ENCODE measurements at places on chromosomes 1 and 21.
A peak's percentile ranks its signal among the peaks of the same experiment; 100 is the strongest.

- no peak for DNase-seq
These were observed 183.2 kb upstream of the HMCN1 start for GRCh38 chr1:185551008-185551407.

DNA sequence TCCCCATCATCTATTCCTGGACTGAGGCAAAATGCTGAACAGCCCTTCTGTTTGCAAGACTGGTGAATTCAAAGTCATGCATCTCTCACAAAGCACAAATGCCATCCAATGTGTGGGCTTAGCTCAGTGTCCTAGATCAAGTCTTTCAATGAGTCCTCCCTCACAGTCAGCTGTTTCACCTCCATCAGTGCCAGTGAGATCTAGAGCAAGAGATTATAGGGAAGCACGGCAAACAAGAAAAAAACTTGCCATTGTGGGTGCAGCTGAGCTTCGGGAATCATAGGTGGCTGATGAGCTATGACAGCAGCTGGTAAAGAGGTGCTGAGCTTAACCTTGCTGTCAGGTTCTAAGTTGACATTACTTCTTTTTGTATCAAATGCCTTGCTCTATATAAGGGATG, 130.2 kb downstream of the LMX1A start:
- no peak for DNase-seq

GRCh38 chr1:43902058-43902831, 31.4 kb upstream of the ARTN start:
- no peak for DNase-seq

DNA sequence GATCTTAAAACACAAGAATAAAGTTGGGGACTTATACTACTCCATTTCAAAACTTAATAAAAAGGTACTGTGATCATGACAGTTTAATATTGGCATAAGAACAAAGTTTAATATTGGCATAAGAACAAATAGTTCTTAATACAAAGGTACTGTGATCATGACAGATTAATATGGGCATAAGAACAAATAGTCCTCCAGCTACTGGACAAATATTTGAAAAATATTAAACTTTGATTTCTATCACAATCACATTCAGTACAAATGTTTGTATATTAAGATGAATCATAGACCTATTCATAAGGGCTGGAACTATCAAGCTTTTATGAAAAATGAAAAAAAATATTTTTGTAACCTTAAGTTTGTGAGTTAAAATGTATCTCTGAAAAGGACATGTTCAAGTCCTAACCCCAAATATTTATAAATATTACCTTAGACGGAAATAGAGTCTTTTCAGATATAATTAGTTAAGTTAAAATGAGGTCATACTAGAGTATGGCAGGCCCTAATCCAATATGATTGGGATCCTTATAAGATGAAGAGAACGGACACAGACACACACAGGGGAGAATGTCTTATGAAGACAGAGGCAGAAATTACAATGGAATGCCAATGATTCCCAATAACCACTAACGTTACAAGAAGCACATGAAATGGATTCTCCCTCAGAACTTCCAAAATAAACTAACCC, 79.1 kb upstream of the RGS1 start:
- no peak for DNase-seq

DNA sequence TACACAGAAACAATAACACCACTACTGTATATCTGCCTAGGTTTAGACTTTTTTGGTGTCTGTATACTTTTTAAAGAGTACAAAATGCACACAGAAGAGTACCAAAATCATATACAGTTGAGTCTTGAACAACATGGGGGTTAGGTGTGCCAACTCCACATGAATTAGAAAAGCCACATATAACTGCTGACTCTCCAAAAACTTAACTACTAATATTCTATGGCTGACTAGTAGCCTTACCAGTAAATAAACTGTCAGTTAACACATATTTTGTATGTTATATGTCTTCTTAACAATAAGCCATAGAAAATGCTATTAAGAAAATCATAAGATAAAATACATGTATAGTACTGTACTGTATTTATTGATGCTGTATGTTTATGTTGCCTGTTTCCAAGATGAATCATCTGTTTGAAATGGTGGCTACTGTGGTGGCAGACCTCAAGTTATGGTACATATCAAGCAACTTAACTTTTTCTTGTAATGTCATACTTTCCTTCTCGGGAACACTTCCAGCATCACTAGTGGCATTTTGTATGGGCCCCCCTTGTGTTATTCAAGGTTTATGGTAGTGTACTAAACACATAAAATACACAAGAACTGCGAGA, 71.2 kb downstream of the LHX4 start:
- peak; percentile 22 for DNase-seq

DNA sequence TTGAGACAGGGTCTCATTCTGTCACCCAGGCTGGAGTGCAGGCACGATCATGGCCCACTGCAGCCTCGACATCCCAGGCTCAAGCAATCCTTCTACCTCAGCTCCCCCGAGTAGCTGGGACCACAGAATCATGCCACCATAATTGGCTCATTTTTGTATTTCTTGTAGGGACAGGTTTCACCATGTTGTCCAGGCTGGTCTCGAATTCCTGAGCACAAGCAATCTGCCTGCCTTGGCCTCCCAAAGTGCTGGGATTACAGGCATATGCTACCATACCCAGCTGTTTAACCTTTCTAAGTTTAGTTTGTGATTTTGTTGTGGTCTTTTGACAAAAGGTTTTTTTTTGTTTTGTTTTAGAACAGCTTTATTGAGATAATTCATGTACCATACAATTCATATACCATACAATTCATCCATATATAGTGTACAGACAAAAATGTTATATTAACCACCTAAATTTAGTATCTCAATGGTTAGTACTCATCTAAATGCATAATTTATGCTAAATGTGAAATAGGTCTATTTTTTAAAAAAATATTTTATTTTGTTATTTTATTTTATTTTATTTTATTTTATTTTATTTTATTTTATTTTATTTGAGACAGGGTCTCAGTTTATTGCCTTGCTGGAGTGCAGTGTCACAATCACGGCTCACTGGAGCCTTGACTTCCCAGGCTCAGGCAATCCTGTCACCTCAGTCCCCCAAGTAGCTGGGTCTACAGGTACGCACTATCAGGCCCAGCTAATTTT, 8.9 kb downstream of the ZMPSTE24 start:
- DNase-seq, result no peak

- DNase-seq, result no peak
These were observed 9.9 kb upstream of the RSRP1 start for GRCh38 chr1:25257196-25257595.

GRCh38 chr1:89906088-89906487, 85.3 kb downstream of the LRRC8D start:
- DNase-seq, result no peak

- no peak for DNase-seq
These were observed 40.3 kb upstream of the SPOCD1 start for GRCh38 chr1:31856140-31856539.

GRCh38 chr1:47785561-47786271, 211.5 kb downstream of the TRABD2B start:
- no peak for DNase-seq

- DNase-seq, result no peak
These were observed 66.7 kb downstream of the LBR start for GRCh38 chr1:225361176-225361575.

GRCh38 chr1:181151378-181152326, 63.2 kb downstream of the IER5 start:
- peak; percentile 45 for DNase-seq

- no peak for DNase-seq
These were observed 1.8 kb upstream of the ERG start for GRCh38 chr21:38500073-38500472.

- DNase-seq, result peak; percentile 40
These were observed 50.3 kb downstream of the LEPR start for GRCh38 chr1:65470766-65471165.

DNA sequence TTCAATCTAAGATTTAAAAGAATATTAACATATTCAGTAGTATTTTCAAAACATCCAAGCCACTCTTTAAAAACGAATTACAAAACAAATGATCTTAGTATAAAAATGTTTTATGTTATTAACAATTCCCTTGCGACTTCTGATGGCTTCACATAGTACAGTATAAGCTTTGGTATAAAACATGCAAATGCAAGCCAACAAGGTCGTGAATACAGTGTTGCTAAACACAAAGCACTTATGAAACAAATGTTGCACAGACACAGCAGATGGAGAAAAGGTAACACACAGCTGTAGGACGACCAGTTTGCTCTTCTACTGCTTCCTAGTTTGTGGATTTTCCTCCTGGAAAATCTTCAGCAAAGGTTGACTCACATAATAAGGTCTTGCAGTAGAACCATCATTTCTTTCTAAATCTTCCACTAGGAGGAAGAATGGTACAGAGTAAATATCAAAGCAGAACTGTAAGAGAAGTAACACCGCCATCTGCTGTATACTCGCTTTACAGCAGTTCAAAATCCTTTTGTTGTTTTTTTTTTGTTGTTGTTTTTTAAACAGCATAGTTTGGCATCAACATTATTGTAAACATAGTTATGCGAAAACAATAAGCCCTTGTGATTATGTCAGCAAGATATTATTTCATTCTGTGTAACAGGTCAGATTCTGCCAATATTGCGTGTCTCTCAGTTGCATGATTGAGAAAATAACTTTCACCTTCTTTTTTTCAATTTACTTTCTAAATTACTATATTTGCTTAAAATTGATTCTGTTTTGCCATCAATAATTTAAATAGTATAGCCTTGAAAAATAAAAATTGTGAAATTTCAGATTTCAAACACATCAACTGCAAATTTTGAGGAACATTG, 69.5 kb downstream of the LHX8 start:
- peak; percentile 69 for DNase-seq

DNA sequence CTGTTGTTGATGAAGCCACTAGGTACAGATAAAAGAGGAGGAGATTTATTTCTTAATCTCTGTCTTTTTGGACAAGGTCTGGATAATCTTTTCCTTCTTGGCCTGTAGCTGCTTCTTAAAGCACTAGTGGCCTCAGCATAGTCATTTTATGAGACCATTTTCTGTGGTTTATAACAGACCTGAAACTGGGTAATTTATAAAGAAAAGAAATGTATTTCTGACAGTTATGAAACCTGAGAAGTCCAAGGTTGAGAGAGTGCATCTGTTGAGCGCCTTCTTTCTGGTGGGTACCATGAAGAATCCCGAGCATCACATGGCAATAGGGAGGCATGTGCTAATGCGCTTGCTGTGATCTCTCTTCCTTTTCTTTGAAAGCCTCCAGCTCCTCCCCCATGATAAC, 36.7 kb upstream of the PDC start:
- no peak for DNase-seq

DNA sequence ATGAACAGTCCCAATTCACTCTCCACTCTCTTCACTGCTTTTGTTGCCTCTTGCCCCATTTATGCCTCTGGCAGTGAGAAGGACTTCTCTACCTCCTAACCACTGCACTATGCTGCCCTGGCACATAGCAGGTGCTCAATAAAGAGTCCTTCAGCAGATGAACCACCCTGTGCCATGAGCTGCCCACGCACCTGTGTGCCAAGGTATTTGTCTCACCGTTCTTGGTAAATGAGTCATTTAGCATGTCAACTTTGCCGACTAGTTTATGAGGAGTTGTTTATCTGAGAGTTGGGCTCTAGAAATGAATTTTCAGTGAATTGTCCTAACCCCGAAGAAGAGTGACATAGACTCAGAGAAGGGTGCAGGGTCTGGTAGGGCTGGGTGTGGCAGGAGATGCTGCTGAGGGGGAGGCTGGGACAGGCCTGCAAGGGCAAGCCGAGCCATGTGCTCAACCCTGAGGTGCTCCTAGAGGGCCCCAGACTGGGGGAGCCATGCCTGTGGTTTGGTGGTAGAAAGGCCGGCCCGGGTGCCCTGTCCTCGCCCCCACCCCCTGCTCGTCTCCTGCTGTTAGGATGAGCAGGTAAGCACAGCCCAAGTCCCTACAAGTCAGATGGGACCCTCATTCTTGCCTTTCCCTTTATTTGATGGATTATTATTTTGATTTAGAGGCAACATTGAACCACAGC, 654.5 kb downstream of the MATN1 start:
- no peak for DNase-seq

- DNase-seq, result no peak
These were observed 1446.8 kb downstream of the MRPL39 start for GRCh38 chr21:24160528-24160927.

DNA sequence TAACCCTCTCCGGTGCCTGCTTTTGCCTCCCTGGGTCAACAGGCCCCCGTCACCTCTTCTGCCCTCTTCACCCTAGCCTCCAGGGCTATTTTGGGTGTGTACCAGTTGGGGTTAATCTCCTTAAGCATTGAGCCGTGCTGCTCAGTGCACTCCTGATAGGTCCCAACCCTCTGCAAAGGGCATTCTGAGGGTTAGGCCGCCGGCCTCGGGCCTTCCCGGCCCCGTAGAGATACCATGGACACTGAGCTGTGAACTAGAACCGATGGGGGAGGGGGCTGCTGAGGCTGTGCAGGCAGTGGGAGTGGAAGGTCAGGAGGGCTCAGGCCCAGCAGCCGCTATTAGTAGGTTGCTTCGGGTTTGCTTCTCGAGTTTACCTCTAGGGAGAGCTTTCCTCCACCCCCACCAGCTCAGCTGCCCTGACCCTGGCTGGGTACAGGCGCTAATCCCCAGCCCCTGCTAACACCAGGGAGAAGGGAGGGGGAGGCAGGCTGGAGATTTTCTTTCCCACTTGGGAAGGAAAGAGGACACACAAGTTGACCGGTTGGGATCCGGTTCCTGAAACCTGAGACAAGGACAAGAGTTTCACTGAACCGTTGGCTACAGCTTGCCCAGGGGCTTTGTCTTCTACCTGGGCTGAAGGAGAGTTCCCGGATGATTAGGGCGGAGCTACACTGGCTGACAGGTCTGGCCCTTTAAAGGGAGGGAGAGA, 4.8 kb downstream of the LMOD1 start:
- DNase-seq, result no peak

DNA sequence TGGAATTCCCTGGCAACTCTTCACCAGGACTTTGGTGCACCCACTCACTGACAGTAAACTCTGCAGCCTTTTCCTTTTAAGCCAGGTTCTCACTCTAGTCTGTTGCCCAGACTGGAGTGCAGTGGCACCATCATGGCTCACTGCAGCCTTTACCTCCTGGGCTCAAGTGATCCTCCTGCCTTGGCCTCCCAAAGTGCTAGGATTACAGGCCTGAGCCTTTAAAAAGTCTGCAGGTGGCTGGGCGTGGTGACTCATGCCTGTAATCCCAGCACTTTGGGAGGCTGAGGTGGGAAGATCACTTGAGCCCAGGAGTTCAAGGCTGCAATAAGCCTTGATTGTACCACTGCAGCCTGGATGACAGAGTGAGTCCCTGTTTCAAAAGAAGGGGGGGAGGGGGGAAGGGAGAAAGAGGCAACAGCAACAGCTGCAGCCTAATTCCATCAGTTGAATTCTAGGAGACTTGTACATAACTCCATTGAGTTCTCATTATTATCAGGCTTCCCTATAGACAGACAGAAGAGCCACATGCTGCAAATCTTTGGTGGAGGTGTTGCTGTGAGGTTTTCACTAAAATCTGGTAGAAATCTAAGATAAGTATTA, 8.1 kb upstream of the HNRNPR start:
- DNase-seq, result no peak

All from fibroblast of pulmonary artery (primary cell).